ENCODE measurements at places on chromosomes 2 and 18. TPM values are rescaled to one million over a fixed set of nuclear protein-coding genes. Genes with fewer than 3 reads are reported as not detected.

The TMEM163 gene
- not detected for polyA plus RNA-seq

The FSHR gene
- not detected for polyA plus RNA-seq

The BMP10 gene
- polyA plus RNA-seq, result not detected

The CNDP1 gene
- not detected for polyA plus RNA-seq

The HOXD12 gene
- polyA plus RNA-seq, result not detected

The OTOS gene
- polyA plus RNA-seq, result not detected

The POMC gene
- not detected for polyA plus RNA-seq

The SPP2 gene
- not detected for polyA plus RNA-seq

The LBX2 gene
- polyA plus RNA-seq, result 2.0 TPM

- no peak for DNase-seq
Measured at GRCh38 chr18:24923138-24923537, 428.8 kb downstream of the ZNF521 start.

DNA sequence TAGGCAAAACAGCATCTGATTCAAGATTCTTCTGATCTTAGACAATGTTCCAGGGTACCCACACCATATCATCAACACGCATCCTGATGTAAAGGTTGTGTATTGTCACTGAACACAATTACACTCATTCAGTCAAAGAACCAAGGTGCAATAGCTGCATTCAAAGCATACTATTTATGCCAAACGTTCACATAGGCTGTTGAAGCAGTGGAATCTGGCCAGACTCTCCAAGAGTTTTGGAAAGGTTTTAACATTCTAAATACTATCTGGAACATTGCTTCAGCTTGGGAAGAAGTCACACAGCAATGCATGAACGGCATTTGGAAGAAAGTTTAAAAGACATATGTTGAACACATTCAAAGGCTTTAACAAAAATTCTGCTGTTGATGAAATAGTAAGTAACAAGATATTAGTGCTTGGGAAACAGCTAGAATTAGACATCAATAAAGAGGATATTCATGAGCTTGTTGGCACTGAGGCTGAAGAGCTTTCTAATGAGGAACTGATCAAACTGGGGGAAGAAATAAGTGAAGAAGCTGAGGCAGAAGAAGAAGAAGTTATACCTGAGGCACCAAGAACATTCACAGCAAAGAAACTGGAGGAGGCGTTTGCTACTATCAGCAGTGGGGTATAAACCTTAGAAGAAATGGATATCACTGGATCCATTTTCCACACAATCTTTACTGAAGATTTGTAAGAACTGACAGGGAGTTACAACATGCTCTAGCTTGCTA, 47.6 kb upstream of the MSH6 start:
- DNase-seq, result no peak

GRCh38 chr2:170139276-170139967, 38.5 kb upstream of the MYO3B start:
- DNase-seq, result no peak

DNA sequence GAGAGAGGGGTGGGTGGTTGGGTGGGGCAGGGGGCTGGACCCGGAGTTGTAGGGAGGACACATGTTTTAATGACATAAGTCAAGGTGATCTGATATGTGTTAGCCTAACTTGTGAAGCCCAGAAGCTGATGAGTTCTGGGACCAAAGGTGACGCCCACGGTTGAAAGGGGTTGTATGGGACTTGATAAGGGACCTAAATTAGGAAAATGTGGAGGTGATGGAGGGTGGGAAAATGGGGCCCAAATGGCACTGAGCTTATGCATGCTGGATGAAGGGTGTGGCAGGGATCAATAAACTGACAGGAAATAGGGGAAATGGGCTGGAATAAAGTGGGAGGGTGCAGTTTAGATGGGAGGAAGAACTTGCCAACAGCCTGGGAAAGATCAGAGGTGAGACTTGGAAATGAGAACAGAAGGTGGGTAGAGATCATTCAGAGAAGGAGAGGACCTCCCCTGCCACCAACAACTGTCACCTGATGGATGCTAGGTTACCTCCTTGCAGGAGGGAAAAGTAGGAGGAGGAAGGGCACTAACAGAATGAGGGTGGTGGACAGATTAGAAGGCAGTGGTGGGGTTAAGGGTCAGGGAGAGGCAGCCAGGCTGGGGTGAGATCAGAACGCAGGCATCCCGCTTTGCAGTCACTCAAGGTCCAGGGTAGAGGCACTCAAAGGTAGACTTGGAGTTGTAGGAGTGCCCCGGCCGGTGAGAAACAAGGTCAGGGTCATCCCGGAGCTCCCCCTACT, 15.3 kb downstream of the WNT10A start:
- DNase-seq, result no peak

- DNase-seq, result no peak
Measured at GRCh38 chr2:1305342-1306013, 107.8 kb upstream of the TPO start.

GRCh38 chr2:165560377-165560988, 91.0 kb downstream of the CSRNP3 start:
- no peak for DNase-seq

- no peak for DNase-seq
Measured at GRCh38 chr2:25301453-25302352, 40.0 kb downstream of the DNMT3A start.

GRCh38 chr2:195763866-195764265, 106.8 kb downstream of the SLC39A10 start:
- DNase-seq, result no peak

DNA sequence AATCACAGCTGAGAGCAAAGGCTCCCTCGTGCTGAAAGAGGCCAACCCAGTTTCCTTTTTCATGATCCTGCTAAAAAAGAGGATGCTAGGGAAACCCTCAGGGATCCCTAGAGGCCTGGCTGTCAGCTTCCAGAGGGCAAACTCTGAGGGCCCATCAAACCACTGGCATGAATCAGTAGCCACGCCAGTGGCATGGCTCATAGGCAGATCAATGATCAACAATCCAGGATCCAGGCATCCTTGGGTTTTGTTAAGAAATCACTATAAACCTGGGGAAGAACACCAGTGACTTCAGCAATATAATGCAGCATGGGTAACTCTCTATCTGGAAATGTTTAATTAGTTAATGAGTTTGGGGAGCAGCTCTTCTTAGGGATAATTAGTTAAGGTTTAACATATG, 286.5 kb downstream of the C1D start:
- no peak for DNase-seq

DNA sequence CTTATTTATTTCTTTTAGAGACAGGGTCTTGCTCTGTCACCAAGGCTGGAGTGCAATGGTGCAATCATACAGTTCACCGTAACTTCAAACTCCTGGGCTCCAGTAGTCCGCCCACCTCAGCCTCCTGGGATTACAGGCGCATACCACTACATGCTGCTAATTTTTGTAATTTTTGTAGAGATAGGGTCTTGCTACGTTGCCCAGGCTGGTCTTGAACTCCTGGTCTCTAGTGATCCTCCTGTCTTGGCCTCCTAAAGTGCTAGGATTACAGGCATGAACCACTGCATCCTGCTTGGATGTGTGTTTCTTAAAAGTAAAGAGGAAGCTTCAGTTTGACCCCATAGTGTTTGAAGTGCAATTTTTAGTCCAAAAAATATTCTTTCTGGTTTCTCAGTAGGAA, 105.0 kb upstream of the KIF5C start:
- no peak for DNase-seq

DNA sequence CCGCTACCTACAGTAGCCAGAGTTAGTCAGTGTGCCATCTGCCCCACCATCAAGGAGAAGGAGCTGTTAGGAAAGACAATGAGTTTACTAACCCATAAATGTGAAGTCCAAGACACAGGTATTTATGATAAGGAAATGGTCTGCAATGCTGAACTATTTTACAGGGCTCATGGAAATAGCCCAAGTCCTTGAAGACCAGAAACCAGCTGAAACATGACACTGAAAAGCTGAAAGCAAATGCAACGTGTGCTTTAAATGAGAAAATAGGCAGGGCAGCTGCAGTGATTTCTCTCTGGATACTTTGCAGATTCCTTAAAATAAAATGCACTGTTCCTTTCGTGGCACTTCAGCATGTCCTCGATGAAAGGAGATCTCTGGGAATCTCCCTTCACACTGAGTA, 256.4 kb upstream of the TCF4 start:
- no peak for DNase-seq

- DNase-seq, result no peak
Measured at GRCh38 chr2:17515652-17516051, 2.6 kb downstream of the RAD51AP2 start.

GRCh38 chr18:49976795-49977560, 163.6 kb upstream of the ACAA2 start:
- no peak for DNase-seq

- no peak for DNase-seq
Measured at GRCh38 chr18:38470421-38470820, 904.8 kb upstream of the CELF4 start.

DNA sequence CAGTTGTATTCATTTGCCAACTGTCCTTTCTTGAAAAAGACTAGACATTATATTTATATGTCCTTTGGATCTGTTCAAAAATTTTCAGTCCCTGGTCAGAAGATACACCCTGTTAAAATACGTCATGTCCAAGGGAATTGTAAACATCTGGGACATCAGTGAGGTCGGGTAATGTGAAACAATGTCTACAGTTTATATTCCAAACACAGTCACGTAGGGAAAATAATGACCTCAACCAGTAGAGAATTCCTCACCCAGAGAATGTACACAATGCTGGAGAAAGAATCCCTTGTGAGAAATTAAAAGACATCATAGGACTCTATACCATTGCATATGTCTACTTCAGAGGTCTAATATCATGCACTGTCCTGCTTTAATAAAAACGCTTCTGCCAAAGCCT, 888.0 kb upstream of the CHAC2 start:
- no peak for DNase-seq

GRCh38 chr2:135349941-135350340, 181.1 kb downstream of the ZRANB3 start:
- DNase-seq, result no peak

GRCh38 chr2:167353605-167354280, 465.5 kb downstream of the XIRP2 start:
- DNase-seq, result no peak

GRCh38 chr2:177921726-177922125, 150.9 kb downstream of the PDE11A start:
- DNase-seq, result no peak

DNA sequence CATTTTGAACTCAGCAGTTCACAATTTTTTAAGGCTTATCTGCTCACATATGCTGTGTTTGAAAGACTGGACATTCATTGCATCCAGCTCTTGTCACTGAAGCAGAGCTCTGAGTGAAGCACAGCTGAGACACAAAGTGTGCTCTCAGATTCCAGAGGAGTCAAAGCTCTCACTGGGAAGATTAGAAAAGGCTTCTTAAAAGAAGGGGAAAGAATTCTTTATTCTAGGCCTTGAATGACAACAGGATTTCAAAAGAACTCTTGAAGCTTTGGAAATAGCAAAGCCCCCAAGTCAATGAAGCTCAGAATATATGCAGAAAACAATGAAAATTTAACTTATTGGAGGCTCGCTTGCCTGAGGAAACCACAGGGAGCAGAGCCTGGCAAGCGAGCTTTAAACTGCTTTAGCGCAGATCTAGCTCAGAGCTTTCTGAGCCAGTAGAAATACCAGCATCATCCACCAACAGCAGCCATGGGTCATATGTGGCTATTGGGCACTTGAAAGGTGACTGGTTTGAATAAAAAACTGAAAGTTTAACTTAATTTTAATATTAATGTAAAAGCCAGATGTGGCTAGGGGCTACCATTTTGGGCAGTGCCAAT, 369.7 kb downstream of the OSR1 start:
- no peak for DNase-seq

DNA sequence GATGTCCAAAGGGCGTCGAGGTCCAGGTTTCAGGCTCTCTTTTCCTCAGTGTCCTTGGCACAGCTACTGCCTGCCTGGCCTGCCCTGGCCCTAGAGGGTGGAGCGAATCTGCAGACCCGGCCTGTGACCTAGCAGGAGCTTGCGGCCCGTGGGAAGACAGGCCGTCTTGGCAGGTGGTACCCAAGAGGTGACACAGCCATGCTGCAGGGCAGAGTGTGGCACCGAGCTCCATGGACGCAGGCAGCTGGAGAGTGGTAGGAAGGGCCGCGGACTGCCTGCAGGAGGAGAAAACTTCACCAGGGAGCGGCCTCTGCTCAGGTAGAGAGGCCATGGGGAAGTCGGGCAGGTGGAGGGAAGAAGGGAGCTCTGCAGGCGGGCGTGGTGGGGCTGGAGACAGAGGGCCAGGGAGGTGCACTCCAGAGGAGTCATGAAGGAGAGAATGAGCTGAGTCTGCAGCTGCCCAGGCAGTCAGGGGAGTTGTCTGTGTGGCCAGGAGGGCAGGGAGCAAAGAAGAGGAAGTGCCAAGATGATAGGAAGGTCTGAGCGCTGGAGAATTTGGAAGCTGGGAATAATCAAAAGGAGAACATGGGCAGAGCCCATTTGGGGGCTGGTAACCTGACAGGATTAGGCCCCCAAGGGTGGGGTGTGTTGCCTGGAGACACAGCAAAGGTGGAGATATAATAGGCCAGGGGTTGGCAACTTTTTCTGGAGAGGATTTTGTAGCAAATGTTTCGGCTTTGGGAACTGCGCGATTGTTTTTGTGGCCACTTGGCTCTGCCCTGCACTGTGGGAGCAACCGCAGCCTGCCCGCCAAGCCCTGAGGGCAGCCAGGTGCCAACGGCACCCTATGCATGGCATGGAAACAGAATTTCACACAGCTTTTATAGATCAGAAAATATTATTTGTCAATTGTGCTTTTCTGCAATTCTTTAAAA, 154.4 kb upstream of the PXDN start:
- DNase-seq, result no peak

DNA sequence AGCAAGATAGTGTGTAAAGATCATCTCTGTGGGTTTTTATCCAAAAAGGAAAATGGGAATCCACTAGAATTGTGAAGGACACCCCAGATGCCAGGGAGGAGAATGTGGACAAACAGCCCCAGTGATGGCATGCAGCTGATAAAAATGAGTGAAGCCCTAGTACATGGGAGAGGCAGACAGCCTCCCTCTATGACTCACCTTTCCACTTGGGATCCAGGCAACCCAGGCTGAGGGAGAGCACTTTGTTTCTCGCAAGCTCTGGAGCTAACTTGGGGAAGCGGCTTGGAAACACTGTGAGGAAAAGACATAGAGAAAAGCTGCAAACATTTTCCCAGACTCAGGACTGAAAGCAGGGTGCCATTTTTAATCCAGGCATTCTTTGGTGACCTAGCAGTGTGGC, 5.3 kb upstream of the FLACC1 start:
- DNase-seq, result no peak

DNA sequence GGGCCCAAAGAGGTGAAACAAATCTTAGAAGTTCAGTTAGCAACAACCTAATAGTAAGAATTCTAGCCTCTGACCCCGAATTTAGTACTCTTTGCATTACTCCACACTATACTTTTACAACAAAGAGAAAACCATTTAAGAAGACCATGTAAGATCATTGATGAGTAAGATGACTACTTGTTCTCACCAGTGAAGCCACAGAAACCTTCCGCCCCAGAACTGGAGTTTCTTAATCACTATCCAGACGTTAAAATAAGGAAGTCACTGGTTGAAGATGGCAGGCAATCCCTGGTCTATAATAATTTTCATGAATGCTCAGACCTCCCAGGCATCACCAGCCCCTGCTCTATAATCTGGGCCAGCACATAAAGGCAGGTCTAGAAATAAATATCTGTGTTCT, 95.0 kb downstream of the TMEM163 start:
- no peak for DNase-seq

GRCh38 chr2:4782647-4783046, 909.5 kb upstream of the SOX11 start:
- no peak for DNase-seq

- no peak for DNase-seq
Measured at GRCh38 chr2:199302851-199303250, 154.9 kb downstream of the SATB2 start.
